ENCODE measurements at places on chromosomes 3 and 15. TPM values are rescaled to one million over a fixed set of nuclear protein-coding genes. Genes with fewer than 3 reads are reported as not detected.

- no peaks in the 10 kb centered on the region for H3K27me3 ChIP-seq
- H3K4me3 ChIP-seq = no peak overlapping the region
- no peak overlapping the region for H3K27ac ChIP-seq
- no peaks in the 10 kb centered on the region for H3K4me1 ChIP-seq
- no peaks in the 10 kb centered on the region for H3K36me3 ChIP-seq
Observed at GRCh38 chr3:54262541-54262940, 140.2 kb downstream of the CACNA2D3 start.

GRCh38 chr3:2856138-2857133 lies 253.7 kb downstream of the IL5RA start:
- H3K27ac ChIP-seq = no peak overlapping the region
- H3K4me1 ChIP-seq = no peaks in the 10 kb centered on the region

GRCh38 chr3:151890721-151891141 lies 17.3 kb downstream of the SUCNR1 start:
- no peaks in the 10 kb centered on the region for H3K27me3 ChIP-seq
- H3K4me1 ChIP-seq = no peaks in the 10 kb centered on the region
- no peaks in the 10 kb centered on the region for H3K36me3 ChIP-seq
- no peak for DNase-seq

DNA sequence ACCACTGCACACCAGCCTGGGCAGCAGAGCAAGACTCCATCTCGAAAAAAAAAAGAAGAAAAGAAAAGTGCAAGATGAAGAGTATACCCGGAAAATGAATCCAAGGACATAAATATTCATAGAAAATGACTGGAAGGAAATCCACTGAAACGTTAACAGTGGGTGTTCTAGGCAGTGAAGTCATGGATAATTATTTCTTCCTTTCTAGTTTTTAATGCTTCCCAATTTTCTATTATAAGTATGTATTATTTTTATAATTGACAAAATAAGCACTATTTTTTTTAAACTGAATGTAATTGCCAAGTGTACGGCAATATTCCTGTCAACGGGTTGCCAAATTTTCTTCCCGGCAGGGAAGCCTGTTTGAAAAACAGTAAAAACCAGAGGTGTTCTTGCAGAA lies 37.4 kb upstream of the MGLL start:
- H3K36me3 ChIP-seq = no peaks in the 10 kb centered on the region
- no peak overlapping the region for H3K27ac ChIP-seq
- no peak for DNase-seq
- no peak overlapping the region for H3K4me3 ChIP-seq
- peaks cover 3% of the 10 kb centered on the region for H3K4me1 ChIP-seq

- no peaks in the 10 kb centered on the region for H3K27me3 ChIP-seq
- H3K4me3 ChIP-seq = no peak overlapping the region
- DNase-seq = no peak
- H3K27ac ChIP-seq = no peak overlapping the region
- no peaks in the 10 kb centered on the region for H3K4me1 ChIP-seq
Observed at GRCh38 chr3:46480491-46481195, 15.9 kb upstream of the LTF start.

GRCh38 chr3:86954226-86954625 lies 36.7 kb downstream of the VGLL3 start:
- H3K4me3 ChIP-seq = no peak overlapping the region
- DNase-seq = no peak
- H3K27ac ChIP-seq = no peak overlapping the region
- no peaks in the 10 kb centered on the region for H3K4me1 ChIP-seq
- no peaks in the 10 kb centered on the region for H3K36me3 ChIP-seq

- no peaks in the 10 kb centered on the region for H3K4me1 ChIP-seq
- H3K27me3 ChIP-seq = no peaks in the 10 kb centered on the region
- H3K4me3 ChIP-seq = no peak overlapping the region
- H3K36me3 ChIP-seq = no peaks in the 10 kb centered on the region
- H3K27ac ChIP-seq = no peak overlapping the region
Observed at GRCh38 chr3:71099997-71100719, 483.4 kb downstream of the FOXP1 start.

DNA sequence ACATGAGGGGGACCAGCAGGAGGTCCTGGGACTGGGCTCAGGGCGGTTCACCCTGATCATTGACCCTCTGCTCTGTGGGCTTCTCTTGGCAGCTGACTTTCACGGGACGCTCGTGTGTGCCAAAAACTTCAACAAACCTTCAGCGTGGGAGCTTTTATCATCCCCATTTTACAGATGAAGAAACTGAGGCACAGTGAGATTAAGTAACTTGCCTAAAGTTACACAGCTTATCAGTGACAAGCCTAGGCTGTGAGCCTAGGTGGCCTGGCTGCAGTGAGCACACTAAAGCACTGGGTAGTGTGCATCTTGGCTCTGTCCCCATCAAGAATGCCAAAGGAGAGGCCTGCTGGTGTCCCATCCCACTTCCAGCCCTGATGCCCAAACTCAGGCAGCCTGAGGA lies 23.6 kb upstream of the DUSP7 start:
- no peak overlapping the region for H3K4me3 ChIP-seq
- no peaks in the 10 kb centered on the region for H3K4me1 ChIP-seq
- no peaks in the 10 kb centered on the region for H3K27me3 ChIP-seq
- no peaks in the 10 kb centered on the region for H3K36me3 ChIP-seq

DNA sequence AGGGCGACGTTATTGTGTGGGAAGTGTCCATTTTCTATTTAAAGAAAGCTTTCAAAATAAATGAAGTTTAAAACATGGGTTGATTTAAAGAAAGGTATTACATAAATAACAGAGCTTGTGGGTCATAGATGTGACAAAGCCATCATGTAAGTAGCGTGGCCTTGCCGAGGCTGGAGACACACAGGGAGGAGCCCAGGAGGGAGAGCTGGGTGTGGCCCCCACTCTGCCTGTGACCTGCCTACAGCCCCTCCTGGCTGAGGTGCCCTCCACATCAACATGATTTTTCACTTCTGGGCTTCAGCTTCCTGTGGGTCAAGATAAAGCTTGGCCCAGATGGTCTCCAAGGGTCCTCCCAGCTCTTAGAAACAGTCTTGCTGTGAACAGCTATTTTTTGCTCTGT lies 12.5 kb upstream of the MGLL start:
- no peak for DNase-seq
- no peaks in the 10 kb centered on the region for H3K27me3 ChIP-seq
- no peak overlapping the region for H3K27ac ChIP-seq
- H3K4me1 ChIP-seq = no peaks in the 10 kb centered on the region

DNA sequence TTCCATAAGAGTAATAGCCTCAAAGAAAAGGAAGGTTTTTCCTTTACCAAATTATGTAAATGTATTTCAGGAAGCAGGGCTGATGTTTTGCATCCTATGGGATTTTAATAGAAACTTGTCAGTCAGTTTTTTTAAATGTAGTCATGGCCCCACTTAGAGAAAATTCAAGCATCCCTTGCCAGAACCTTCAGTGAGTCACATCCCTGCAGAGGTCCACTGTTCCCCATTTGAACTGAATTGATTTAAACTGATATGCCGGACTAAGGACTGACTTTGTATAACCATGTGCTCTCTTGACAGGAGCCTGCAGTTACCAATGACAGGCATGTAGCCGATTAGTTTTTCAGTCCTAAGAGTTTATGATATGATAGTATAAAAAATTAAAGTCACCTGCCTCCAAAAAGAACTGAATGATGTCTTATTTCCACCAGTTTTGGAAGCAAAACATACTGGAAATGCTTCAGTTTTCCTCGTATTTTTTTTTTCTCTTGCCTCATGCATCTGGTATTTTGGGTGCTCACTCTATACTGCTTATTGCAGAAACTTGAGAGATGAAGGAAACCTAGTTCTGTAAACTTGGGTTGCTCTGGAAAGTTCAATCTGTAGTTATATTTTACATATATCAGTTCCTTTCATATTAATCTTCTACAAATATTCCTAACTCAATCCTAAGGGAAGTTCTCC lies 30.7 kb downstream of the LRTM1 start:
- H3K27ac ChIP-seq = no peak overlapping the region
- no peaks in the 10 kb centered on the region for H3K36me3 ChIP-seq

GRCh38 chr3:171935261-171936123 lies 92.3 kb downstream of the TMEM212 start:
- no peaks in the 10 kb centered on the region for H3K27me3 ChIP-seq
- H3K36me3 ChIP-seq = no peaks in the 10 kb centered on the region
- H3K4me1 ChIP-seq = no peaks in the 10 kb centered on the region

DNA sequence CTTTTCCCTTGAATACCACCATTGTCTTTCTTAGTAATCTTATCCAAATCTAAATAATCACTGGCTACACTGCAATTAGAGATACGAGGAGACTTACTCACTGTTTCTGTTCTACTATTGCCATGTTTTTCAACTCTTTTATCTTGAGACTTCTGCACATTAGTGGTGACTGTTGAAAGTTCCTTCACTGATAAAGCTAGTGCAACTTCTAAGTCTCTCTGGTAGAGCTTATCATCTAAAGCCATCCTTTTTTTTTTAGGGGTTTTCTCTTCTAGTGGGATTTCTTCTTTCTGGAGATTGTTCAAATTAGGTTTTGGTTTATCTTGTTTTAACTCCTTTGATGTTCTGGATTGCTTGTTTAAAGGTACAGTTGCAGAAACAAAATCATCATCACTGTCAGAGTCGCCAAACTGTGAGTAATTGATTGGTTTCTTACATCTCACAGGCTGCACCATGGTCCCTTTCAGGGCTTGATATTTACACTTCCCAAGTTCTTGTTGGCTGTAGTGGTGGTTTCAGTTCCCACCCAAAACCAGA lies 37.7 kb downstream of the NCK1 start:
- H3K27me3 ChIP-seq = no peaks in the 10 kb centered on the region
- H3K4me1 ChIP-seq = 0 out of 2 replicates have a peak, but pooled peaks cover 4% of the 10 kb centered on the region
- no peaks in the 10 kb centered on the region for H3K36me3 ChIP-seq
- H3K27ac ChIP-seq = no peak overlapping the region

GRCh38 chr15:61195116-61196002 lies 33.7 kb downstream of the RORA start:
- no peak overlapping the region for H3K4me3 ChIP-seq
- no peak overlapping the region for H3K27ac ChIP-seq
- no peak for DNase-seq
- no peaks in the 10 kb centered on the region for H3K4me1 ChIP-seq

GRCh38 chr15:29770796-29771195 lies 51.5 kb downstream of the TJP1 start:
- H3K27me3 ChIP-seq = no peaks in the 10 kb centered on the region
- H3K27ac ChIP-seq = no peak overlapping the region
- H3K4me3 ChIP-seq = no peak overlapping the region
- 0 out of 2 replicates have a peak, but pooled peaks cover 2% of the 10 kb centered on the region for H3K4me1 ChIP-seq
- no peak for DNase-seq
- peaks cover 17% of the 10 kb centered on the region for H3K36me3 ChIP-seq

- H3K4me1 ChIP-seq = no peaks in the 10 kb centered on the region
- no peak for DNase-seq
- no peaks in the 10 kb centered on the region for H3K36me3 ChIP-seq
- H3K27ac ChIP-seq = no peak overlapping the region
- H3K27me3 ChIP-seq = no peaks in the 10 kb centered on the region
Observed at GRCh38 chr3:32620611-32621310, 50.1 kb upstream of the DYNC1LI1 start.

DNA sequence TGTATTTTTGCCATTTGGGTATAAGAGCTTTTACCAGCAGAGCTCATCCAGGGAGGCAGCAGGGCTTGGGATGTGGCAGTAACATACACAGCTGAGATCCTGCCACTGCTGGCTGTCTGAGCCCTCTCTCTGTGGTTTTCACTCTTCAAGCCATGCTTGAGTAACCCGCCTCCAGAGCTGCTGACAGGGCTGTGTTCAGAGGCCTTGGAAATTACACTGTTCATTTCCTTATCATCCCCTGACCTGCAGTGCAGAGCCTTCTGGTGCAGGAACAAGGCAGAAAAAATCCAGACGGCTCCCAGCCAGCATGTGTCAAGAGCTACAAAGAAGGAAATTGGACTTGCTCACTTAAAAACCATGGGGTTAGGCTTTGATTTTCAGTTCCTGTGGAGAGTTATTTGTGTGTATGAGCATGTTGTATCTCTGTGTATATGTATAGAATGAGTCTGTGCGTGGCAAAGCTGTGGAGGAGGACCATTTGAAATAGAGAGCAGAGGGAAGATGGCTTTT lies 47.0 kb downstream of the ZNF609 start:
- H3K4me3 ChIP-seq = no peak overlapping the region
- no peaks in the 10 kb centered on the region for H3K27me3 ChIP-seq
- no peaks in the 10 kb centered on the region for H3K36me3 ChIP-seq
- no peak for DNase-seq

DNA sequence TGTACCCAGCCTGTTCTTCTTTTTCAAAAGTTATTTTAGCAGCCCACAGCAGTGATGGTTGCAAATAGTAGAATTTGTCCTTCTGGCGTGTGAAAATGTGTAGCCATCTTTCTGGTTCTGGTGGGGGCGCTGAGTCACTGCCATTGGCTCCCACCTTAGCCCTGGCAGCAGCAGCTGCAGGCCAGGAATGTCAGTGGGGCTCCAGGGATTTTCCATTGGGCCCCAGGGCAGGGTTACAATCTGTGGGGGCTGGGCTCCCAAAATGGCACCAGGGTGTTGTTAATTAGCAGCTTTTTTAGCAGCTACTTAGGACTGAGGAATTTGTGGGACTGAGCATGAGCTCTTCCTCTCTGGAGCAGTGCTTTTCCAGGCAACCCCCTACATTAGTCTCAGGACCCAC lies 38.9 kb downstream of the TOPAZ1 start:
- H3K36me3 ChIP-seq = no peaks in the 10 kb centered on the region
- H3K4me3 ChIP-seq = no peak overlapping the region
- peak; percentile 46 for DNase-seq
- no peaks in the 10 kb centered on the region for H3K4me1 ChIP-seq
- no peak overlapping the region for H3K27ac ChIP-seq

DNA sequence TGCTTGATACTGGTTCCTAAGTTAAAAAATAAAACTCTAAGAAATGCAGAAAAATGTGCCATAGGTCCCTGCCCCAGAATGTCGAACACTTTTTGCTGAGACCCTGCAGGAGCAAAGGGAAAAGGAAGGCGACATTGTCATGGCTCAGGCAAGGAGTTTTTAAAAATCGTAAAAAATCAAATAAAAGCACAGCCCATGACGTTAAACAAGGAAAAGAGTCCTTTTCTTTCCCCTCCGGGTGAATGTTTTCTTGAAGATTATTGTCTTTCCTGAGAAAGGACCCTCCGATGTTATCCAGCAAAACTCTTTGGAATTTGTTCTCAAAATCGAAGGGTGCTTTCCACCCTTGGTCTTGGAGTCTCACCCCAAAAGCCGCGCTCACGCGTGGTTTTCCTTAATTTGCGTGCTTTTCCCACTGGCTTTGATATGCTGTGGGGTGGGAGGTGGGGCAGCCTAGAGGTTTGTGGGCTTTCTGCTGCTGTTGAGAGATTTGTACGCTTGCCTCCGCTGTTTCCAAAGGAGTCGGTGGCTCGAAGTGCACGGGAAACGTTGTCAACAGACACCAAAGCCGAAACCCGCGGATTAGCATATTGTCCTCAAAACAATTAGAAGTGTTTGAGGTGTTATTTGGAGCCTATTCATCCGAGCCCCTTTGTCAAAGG lies 2.9 kb downstream of the SOX14 start:
- H3K4me3 ChIP-seq = peak overlapping the region; percentile 24
- H3K27me3 ChIP-seq = peaks cover 93% of the 10 kb centered on the region

Gene SEMA5B
- total RNA-seq = 19.9 TPM

Gene ANKRD63
- total RNA-seq = 0.26 TPM
